Iris pigment epithelial cell (primary cell): ENCODE measurements at places on chromosomes 5 and 9.

GRCh38 chr9:119639287-119639955, 270.2 kb upstream of the BRINP1 start:
- DNase-seq, result peak; percentile 16

DNA sequence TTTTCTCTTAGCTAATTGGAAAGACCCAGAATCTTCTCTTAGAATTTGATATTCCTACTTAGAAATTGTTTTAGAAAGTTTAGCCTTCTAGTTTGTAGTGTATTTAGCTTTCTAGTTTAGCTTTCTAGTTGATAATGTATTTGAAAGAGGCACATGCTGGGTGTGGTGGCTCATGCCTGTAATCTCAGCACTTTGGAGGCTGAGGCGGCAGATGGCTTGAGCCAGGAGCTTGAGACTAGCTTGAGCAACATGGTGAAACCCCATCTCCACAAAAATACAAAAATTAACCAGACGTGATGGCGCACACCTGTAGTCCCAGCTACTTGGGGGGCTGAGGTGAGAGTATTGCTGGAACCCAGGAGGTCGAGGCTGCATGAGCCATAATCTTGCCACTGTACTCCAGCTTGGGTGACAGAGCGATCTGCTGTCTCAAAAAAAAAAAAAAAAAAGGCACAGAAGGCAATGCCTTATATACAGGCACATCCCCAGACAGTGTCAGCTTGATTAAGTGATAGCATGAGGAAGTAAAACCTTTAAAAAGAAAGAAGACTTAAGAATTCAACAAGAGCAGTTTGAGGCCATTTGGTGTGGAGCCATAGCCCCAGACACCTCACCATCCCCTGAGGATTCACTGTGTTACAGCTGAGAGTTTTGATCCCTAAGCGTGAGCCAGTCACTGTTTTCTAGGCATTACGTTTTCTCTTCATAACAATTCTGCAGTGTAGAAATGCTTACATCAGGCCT, 34.6 kb downstream of the ZSWIM6 start:
- DNase-seq, result no peak

DNA sequence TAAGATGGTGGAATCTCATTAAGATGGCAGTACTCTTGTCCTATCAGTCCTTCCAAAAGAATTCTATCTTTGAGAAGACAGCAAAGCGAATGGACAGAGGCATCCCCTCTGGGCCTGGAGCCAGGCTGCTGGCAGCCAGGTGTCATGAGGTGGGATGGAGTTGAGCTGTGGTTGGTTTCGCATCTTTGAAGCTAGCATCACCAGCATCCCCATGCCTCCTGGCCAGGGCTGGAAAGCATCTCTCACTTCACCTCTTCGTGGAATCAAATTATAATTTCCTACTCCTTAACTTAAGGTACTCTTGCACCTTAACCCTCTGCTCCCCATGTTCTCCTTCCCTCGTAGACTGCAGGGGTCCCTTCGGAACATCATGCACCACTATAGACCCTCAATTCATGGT, 248.3 kb downstream of the GADD45G start:
- no peak for DNase-seq

- peak; percentile 34 for DNase-seq
Measured at GRCh38 chr5:32355686-32356085, 42.9 kb upstream of the MTMR12 start.

- DNase-seq, result peak; percentile 93
Measured at GRCh38 chr9:123562844-123563346, 206.9 kb downstream of the CRB2 start.

- no peak for DNase-seq
Measured at GRCh38 chr5:143059976-143060765, 290.0 kb downstream of the ARHGAP26 start.

DNA sequence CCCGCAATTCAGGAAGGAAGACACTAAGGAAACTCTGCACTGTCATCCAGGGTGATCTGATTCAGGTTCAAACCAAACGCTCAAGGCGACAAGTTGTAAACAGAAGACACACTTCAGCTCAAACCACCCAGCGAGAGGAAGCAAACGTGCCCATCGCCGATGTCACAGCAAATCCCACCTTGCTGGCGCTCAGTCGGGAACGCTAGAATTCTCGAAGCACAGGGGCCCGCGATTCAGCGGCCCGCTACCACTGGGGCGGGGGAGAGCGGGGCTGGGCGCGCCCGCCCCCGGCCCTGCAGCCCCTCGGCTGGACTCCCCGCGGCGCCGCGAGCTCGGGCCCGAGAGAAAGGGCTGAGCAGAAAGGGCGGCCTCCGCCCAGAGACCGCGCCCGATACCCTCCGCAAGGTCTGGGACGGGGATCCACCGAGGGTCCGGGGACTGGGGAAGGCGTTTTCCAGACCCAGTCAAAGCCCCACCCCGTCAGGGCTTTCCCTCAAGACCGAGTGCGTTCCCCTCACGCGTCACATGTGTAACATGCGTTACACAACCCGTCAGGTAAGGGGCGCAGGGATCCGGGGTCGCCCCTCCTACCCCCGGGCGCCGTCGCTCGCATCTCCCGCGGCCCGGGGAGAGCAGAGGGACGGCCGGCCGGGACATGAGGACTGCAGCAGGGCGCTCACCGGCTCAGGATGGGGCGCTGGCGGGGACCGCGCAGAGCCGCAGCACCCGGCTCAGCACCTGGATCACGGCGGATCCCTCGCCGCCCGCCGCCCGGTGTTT, 469 bp downstream of the AGTPBP1 start:
- DNase-seq, result no peak

GRCh38 chr5:164002214-164002613, 496.8 kb downstream of the MAT2B start:
- peak; percentile 29 for DNase-seq

DNA sequence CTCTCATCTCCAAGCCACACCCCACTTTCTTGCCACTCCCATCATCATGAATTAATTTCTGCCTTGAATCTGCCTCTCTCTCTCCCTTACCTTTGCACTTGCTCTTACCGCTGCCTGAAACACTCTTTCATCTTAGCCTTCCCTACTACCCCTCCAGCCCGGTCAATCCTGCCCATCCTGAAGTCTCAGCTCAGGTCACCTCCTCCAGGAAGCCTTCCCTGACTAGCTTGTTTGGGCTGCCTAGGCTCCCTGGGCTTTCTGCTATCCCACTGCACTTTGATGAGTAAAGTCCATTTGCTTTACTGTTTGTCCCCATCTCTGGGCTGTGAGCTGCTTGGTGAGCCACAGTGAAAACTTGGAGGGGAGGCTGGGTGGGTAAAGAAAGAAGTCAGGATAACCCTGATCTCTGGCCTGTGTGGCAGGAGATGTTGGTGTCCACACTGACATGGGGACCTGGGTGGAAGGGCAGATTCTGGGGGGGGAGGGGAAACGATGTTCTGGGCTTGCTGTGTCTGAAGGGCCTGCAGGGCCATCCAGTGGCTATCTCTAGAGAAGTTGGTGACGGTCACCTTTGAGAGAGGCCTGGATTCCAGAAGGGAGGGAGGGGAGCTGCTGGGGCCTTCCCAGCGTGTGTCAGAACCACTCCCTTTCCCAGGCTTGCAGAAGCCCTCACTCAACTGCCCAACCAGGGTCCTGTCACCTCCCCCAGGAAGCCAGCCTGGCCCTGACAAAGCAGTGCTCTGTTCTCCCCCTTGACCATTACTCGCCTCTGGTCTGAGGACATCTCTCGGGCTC, 75.0 kb upstream of the DAB2IP start:
- DNase-seq, result no peak

DNA sequence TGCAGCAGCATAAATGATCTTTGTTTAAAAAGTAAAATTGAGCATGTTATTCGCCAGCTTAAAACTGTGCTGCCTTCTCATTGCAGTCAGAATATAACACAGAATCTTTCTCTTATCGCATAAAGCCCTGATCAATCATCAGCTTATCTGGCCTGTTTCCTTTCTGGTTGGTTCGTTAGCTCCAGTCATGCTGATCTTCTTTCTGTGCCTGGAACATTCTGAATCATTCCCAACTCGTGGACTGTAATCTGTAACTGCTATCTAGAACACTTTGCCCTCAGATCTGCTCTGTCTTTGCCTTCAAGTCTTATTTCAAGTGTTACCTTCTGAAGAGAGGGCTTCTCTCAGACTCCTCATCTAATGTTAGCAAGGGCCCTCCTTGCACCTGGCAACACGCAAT, 11.9 kb upstream of the FER start:
- DNase-seq, result no peak

GRCh38 chr9:98240475-98240874, 15.0 kb downstream of the TBC1D2 start:
- no peak for DNase-seq

GRCh38 chr9:99867536-99867935, 38.9 kb upstream of the STX17 start:
- peak; percentile 41 for DNase-seq

DNA sequence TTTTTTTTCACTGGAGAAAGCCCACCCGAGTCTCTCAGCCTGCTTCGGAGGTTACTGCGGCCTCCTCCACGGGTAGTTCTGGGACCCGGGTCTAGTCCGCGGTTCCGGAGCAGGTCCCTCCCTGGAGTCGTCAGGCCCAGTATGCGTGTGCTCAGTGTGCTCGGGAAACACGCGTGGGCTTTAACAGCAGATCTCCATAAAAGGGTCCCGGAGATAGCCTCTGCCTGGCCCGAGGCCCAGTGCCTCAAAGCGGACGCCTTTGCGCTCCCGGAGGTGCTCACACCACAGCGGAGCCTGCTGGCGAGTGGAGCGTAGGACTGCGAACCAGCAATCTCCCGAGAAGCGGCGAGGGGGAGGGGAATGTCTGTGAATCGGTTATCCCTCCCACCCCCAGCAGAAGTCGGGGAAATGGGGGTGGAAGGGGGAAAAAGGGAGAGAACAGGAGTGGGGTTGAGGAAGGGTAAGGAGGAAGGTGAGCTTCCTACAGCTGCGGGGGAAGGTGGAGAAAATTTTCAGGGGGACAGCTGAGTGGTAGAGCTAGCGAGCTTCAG, 28.7 kb downstream of the CDKN2A start:
- peak; percentile 92 for DNase-seq

DNA sequence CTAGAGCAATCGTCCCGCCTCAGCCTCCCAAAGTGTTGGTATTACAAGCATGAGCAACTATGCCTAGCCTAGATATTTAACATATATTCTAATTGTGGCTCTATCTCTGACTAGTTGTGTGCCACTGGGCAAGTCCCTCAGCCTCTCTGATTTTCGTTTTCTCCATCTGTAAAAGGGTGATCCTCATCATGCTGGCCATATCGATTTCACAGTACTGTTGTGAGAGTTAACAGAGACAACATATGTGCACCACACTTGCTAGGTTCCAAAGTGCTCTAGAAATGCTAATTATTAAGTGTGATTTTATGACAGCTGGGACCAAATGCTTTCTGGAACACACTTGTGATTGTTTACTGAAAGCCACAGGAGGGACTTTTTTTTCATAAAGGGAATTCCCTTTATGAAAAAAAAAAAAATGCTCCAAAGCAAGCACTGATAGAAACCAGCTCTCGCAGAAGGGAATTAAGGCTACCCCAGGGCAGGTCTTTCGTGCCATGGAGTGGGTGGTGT, 78.5 kb upstream of the EPB41L4B start:
- DNase-seq, result no peak

DNA sequence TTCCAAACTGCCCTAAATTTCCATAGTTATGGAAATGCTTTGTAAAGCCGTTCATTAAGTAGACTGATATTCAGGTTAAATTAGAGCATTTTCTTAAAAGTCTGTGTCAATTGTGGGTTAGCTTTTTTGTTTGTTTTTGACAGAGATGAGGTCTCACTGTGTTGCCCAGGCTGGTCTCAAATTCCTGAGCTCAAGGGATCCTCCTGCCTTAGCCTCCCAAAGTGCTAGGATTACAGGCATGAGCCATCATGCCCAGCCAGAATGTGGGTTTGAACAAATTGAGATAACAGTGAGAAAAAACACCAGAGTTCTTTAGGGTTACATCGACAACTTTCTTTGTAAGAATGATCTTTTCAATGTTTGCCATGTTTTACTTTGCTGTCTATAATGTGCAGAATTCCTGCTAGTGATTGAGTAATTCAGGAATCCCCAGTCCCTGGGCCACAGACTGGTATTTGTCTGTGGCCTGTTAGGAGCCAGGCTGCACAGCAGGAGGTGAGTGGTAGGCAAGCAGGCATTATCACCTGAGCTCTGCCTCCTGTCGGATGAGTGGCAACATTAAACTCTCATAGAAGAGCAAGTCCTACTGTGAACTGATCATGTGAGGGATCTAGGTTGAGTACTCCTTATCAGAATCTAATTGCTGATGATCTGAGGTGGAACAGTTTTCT, 80.5 kb downstream of the RAI14 start:
- peak; percentile 69 for DNase-seq

DNA sequence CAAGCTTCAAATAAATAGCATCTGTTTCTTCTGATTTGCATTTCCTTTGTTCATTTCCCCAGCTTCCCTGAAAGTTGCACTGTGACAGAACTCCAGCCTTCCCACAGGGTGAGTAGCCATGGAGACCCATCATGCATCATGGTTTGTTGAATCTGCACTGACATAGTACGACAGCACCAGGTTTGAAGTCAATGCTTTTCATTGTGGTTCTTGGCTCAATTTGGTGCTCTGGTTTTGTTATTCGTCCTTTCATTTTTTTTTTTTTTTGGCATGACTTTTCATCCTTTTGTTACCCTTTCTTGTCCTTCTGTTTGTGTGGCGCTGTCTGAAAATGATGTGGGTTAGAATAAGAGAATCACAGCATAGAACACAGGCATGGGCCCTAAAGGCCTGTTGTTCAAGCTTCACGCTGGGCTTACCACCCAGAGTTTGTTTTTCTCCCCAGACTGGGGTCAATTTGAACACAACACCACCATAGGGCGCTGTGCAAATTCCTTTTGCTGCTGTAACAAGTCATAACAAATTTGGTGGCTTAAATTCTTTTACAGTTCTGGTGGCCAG, 206.2 kb upstream of the CDH10 start:
- DNase-seq, result no peak

DNA sequence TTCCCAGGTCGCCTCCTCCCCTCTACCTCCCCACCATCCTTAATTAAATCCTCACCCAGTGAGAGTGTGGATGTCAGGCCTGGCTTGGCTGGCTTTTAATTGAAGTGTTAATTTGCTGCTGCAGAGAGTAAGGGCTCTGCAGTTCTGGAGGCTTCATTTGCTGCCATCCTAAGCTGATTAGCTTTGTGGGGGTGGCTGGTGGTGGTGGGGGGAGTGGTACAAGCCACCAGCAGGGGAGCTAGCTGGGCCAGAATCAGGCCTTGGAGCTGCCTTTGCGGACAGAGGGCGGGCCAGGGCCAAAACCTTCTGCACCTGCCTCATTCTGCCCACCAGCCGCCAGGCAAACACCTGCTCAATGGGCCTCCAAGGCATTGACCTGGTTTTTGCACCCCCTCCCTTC, 26.8 kb upstream of the TIFAB start:
- no peak for DNase-seq

DNA sequence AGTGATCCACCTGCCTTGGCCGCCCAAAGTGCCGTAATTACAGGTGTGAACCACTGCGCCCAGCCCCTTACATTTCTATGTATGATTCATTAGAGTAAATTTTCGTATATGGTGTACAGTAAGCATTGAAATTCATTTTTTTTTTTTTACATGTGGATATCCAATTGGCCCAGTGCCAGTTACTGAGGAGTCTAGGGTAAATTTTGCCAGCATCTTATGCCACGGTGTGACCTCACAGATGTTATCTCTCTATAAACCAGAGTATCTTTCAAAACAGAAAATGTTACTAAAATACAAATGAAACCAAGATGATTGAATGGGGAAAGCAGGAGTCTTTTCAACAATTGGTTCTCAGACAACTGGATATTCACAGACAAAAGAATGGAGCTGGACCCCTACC, 64.7 kb downstream of the IPPK start:
- no peak for DNase-seq
